ENCODE measurements at places on chromosomes 2 and 18.

DNA sequence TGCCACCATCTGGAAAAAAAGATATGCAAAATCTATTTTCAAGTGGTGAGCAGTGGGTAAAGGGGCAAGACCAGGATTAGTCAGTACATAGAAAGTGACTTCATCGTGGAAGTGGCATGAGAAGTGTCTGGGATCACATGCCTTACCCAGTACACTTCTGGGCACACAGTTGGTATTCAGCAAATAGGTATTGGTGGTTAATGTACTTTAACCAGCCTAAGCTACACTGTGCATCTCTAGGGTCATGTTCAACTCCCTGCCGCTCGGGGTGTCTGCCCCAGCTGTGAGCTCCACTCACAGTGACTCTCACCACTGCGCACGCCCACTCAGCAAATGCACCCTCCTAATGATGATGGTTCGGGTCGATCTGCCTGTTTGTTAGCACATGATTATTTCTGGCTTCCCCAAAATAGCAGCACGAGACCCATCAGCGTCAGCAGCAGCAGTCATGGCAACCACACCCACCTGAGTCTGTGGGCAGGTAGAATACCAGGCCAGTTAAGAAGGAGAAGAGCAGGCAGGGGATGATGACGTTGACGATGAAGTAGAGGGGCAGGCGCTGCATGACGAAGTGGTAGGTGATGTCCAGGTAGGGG, 11.1 kb downstream of the CHRNA1 start:
- DNase-seq, result no peak

DNA sequence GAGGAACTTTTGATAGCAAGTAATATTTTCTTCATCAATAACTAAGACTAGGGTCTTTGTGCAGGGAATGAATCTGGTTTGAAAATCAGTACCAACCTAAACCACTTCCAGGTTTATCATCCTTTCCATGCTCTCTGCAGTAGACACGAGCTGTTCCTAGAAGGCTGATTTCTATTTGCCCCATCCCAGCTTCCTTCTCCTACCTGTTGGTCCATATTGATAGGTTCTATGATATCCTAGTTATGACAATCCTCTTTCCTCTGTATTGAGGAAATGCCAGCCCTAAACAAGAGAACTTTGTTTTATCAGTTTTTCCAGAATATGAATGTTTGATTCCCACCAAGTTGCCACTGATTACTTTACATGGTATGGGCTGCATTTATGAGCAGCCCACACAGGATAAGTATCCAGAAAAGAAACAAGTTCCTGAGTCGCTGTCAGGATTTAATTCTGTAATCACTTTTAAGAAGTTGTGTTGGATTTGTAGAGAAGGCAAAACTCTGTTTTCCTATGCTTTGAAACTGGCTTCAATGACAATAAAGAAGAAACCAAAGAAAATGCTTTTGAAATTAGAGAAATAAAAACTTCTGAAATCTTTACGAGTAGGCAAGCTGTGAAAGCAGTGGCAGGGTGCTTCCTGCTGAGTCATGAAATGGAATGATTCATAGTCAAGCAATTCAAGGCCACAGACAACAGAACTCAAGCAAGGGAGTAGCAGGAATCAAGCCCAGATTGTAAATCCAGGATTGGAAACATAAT, 37.3 kb upstream of the TANK start:
- peak; percentile 95 for DNase-seq

DNA sequence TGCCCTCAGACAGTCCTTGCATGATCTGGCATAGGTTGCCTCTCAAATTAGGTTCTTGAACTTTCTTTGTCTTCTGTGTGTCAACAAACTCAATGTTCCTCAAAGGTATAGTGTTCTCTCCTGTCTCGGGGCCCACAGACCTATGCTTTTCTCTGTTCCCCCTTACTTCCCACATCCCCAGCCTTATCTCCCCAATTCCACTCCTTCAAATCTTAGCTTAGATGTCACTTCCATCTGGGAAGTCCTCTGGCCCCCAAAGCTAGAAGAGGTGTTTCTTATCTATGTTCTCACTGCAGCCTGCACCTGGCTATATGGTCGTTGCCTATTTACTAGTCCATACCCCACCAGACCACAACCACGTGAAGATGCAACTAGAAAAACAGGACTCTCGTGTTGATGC, 134.6 kb upstream of the MYCN start:
- DNase-seq, result no peak

DNA sequence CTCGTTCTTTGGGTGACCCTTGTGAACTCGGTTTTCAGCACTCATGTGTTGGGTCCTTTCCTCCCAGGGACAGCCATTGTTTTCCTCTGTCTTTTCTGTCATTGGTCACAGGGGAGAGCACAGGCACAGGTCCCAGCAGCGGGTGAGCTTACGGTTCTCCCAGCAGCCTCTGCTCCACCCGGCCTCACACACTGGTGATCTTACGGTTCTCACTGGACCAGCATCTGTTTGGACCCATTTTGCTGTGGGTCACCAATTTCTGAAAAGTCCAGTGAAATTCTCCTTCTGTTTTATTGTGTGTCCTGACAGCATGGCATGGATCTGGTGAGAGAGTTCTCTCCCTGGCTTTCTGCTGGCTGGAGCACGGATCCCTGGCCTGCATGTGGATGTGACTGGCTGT, 49.8 kb upstream of the ANKRD62 start:
- DNase-seq, result no peak

- DNase-seq, result no peak
These were observed 26.5 kb upstream of the EML4 start for GRCh38 chr2:42142547-42143184.

DNA sequence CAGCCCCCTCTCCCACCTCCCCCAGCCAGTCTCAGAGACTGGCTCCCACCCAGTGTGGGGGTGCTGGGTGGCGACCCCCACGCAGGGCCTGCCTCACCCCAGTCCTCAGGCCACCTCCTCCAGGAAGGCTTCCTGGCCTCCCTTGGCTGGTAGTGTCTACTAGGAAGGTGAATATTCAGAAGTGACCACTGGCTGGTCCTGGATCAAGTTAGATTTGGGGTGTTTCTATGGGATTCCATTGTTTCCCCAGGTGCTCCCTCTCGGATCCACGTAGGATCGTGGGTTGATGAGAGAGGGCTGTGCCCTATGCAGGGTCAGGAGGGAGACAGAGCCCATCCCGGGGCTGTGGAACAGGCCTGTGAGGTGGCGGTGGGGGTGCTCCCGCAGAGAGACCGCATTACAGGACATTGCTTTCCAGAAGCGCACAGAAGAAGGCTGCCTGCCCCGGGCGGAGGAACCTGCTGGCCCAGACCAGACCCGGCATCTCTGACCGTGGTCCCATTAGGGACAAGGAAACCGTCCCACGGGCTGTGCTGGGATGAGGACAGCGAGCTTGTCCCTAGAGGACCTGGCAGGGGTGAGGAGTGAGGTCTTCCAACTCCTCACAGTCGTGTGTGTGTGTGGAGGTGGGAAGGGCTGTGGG, 3.3 kb downstream of the PDCD1 start:
- no peak for DNase-seq

GRCh38 chr2:168757223-168757622, 45.2 kb upstream of the NOSTRIN start:
- no peak for DNase-seq

- DNase-seq, result no peak
These were observed 3.2 kb downstream of the SH3YL1 start for GRCh38 chr2:260507-261161.

DNA sequence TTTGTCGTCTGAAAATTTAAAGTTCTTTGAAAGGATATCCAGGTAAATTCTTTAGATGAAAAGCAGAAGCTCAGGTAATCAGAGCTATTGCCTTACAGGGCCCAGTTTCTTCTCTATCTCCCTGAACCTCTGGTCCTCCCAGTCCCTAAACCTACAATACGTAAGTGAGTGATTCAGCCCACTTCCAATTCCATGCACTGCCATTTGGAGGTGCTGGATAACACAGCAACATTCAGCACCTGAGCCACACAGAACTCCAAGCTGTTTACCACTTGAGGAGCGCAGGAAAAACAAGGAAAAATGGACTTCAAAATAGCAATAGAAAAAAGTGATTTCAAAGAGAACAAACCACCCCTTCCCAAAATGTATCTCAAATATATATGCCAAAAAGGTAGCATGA, 105.0 kb upstream of the DNAJC10 start:
- DNase-seq, result no peak

GRCh38 chr2:198017068-198017467, 212.7 kb downstream of the PLCL1 start:
- DNase-seq, result no peak

GRCh38 chr2:176482107-176482506, 212.9 kb downstream of the MTX2 start:
- DNase-seq, result no peak

DNA sequence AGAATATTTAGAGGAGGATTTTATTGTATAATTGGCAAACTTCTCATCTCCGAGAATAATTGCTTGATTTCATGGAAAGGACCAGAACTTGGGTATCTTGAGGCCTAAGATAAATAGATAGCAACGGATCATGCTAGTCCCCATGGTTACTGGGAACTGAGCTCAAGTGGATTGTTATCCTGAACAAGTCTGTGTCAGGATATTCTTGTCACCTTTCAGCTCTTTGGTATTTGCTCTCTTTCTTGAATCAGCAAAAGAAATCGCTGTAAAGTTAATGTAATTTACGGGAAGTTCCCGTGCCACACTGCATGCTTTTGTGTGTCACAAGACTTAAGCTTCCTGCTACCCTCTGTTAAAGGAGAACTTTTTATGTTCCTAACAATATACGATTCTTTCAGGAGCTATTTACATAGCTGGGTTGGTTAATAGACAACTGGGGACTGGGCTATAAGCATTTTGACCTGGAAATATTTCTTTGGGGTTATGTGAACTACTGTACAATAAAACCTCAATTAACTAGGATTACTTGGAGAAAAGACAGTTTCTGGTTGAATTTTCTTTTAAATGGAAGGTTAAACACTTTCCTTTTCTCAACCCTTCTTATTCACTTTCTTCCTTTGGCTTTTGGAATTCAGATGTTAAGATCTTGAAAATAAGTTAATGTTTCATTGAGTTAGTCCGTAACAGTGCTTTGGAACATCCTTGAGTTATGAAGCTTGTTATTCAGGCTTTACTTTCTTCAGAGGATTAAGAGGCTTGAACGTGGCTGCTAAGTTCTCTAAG, 151.2 kb downstream of the FMNL2 start:
- no peak for DNase-seq

DNA sequence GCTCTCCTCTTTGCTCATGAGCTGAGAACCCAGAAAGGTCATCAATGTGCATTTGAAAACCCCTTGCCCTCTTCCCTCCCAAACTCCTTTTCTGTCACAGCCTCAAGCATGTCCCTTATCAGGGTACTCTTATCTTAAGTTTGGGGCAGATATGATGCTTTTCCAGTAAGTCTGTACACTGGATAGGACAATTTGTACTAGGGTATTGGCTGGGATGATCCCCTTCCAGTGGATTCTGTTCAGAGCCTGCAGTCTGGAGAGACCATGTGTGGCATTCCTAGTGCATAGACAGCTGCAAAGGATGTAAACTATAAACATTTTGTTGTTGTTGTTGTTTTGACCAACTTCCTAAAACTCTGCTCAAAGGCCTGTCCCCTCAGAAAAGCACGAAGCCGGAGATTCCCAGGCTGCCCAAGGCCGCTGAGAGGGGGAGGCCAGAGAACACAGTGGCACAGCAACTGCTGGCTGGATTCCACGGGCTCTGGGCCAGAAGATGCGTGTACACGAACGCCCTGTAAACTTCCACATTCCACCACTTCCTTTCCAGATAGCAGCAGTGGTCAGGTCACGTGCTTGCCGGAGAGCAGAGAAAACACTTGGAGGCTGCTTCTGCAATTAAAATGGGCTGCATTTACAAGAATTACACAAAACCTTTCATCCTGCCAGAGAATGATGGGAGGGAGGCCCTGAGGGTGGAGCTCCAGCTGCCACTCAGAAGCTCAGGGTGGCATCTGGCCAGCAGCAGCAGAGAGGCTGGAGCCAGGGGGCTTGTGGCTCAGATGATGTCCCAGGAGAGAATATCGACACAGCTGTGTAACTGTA, 42.1 kb downstream of the BMP10 start:
- peak; percentile 90 for DNase-seq

GRCh38 chr2:39241588-39241987, 2.2 kb downstream of the CDKL4 start:
- no peak for DNase-seq
